ENCODE measurements at places on chromosomes 1 and 21. TPM values are rescaled to one million over a fixed set of nuclear protein-coding genes. Genes with fewer than 3 reads are reported as not detected.

MNDA gene
- 14.3 TPM for total RNA-seq

DNA sequence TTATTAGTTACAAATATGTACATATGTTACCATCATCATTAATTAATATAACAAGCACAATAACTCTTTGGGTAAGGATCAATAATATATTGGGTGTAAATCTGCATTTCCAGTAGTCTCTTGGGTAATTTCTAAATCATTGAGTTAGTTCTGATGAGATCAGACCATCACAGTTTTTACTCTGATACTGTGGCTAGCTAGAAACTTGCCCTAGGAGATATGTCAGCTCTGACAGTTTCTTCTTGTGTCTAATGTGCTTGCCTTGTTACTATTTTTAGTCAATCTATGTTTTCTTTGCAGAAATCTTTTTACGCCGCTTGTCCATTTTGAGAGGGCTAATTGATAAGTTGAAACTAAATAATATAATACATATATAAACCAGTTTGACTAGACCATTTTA is 285.6 kb upstream of the ST6GALNAC5 start:
- H3K4me3 ChIP-seq, result no peak overlapping the region
- DNase-seq, result no peak
- no peaks in the 10 kb centered on the region for H3K4me1 ChIP-seq

GRCh38 chr1:2623571-2624337 is 9.1 kb downstream of the MMEL1 start:
- peaks cover 15% of the 10 kb centered on the region for H3K27me3 ChIP-seq
- no peaks in the 10 kb centered on the region for H3K36me3 ChIP-seq
- DNase-seq, result no peak
- peaks cover 5% of the 10 kb centered on the region for H3K4me1 ChIP-seq
- H3K4me3 ChIP-seq, result no peak overlapping the region

GRCh38 chr1:234270581-234271242 is 102.5 kb upstream of the COA6 start:
- no peak overlapping the region for H3K27ac ChIP-seq
- H3K4me1 ChIP-seq, result no peaks in the 10 kb centered on the region
- DNase-seq, result no peak
- no peaks in the 10 kb centered on the region for H3K36me3 ChIP-seq

DNA sequence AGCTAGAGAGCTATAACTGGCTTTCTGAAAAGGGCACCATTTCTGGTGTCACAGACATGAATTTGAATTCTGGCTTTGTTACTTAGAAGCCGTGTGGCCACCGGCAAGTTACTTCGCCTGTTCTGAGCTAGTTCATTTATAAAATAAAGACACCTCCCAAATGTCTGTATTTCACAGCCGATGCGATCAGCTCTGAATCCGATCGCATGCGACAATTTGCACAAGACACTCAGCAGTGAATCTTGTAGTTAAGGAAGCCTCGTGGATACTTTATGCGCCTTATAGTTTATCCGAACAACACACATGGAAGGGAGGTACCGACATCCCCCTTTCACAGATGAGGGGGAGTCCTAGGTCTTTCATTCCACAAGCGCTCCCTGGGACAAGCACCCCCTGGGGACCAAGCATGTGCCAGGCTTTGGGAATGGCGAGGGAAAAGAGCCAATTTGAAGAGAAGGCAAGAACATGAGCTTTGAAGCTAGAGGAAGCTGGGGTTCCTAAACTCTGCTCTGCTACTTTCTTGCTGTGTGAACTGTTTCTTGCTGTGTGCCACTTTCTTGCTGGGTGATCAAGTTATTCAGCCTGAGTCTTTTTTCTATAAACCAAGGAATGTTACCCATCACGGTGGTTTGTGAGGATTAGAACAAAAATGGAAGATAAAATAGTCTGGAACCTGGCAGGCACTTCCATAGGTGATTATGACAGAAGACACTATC is 3.9 kb downstream of the ID3 start:
- DNase-seq, result no peak
- peak overlapping the region; percentile 28 for H3K4me3 ChIP-seq
- peaks cover 4% of the 10 kb centered on the region for H3K27me3 ChIP-seq
- H3K27ac ChIP-seq, result peak overlapping the region; percentile 18
- H3K36me3 ChIP-seq, result no peaks in the 10 kb centered on the region

- H3K4me1 ChIP-seq, result peaks cover 9% of the 10 kb centered on the region
- H3K36me3 ChIP-seq, result no peaks in the 10 kb centered on the region
- no peaks in the 10 kb centered on the region for H3K27me3 ChIP-seq
- H3K4me3 ChIP-seq, result no peak overlapping the region
- no peak overlapping the region for H3K27ac ChIP-seq
- DNase-seq, result peak; percentile 25
Measured at GRCh38 chr1:20666804-20667203, 5.6 kb upstream of the DDOST start.

CYP4A11 gene
- total RNA-seq, result not detected

TTC39A gene
- total RNA-seq, result not detected

GRCh38 chr1:197915862-197916499 is 1.2 kb upstream of the LHX9 start:
- no peak overlapping the region for H3K4me3 ChIP-seq
- H3K4me1 ChIP-seq, result peaks cover 78% of the 10 kb centered on the region
- H3K36me3 ChIP-seq, result no peaks in the 10 kb centered on the region
- H3K27ac ChIP-seq, result no peak overlapping the region

DNA sequence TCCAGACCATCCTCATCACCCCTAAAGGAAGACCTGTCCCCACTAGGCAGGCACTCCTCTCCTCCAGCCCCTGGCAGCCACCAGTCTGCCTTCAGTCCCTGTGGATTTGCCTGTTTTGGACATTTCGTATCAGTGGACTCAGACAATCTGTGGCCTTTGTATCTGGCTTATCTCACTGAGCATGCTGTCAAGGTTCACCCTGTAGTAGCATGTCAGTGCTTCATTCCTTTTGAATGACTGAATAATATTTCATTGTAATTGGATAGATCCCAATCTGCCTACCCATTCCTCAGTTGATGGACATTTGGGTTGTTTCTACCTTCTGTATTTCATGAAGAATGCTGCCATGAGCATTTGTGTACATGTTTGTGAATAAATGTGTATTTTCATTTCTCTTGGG is 32.9 kb upstream of the RNF187 start:
- H3K27me3 ChIP-seq, result no peaks in the 10 kb centered on the region
- H3K4me1 ChIP-seq, result peaks cover 19% of the 10 kb centered on the region
- H3K36me3 ChIP-seq, result no peaks in the 10 kb centered on the region
- H3K27ac ChIP-seq, result no peak overlapping the region

- H3K36me3 ChIP-seq, result no peaks in the 10 kb centered on the region
- no peaks in the 10 kb centered on the region for H3K27me3 ChIP-seq
- H3K4me1 ChIP-seq, result peaks cover 12% of the 10 kb centered on the region
- peak overlapping the region; percentile 75 for H3K27ac ChIP-seq
- peak; percentile 58 for DNase-seq
Measured at GRCh38 chr1:40450495-40451237, 390 bp downstream of the ZFP69B start.

GRCh38 chr1:6471970-6472368 is 6.0 kb upstream of the TNFRSF25 start:
- no peaks in the 10 kb centered on the region for H3K36me3 ChIP-seq
- no peak overlapping the region for H3K4me3 ChIP-seq
- no peaks in the 10 kb centered on the region for H3K27me3 ChIP-seq
- no peak for DNase-seq
- H3K4me1 ChIP-seq, result peaks cover 7% of the 10 kb centered on the region
- H3K27ac ChIP-seq, result no peak overlapping the region

HTR6 gene
- total RNA-seq, result 0.18 TPM

TMEM82 gene
- not detected for total RNA-seq

- H3K36me3 ChIP-seq, result no peaks in the 10 kb centered on the region
- peaks cover 10% of the 10 kb centered on the region for H3K4me1 ChIP-seq
- no peak for DNase-seq
- H3K27me3 ChIP-seq, result no peaks in the 10 kb centered on the region
Measured at GRCh38 chr1:214396330-214396729, 115.4 kb downstream of the SMYD2 start.
